CD4-positive, alpha-beta T cell treated with Interleukin-17A for 1 hour (primary cell): ENCODE measurements at places on chromosomes 12 and 14.
A peak's percentile ranks its signal among the peaks of the same experiment; 100 is the strongest.

DNA sequence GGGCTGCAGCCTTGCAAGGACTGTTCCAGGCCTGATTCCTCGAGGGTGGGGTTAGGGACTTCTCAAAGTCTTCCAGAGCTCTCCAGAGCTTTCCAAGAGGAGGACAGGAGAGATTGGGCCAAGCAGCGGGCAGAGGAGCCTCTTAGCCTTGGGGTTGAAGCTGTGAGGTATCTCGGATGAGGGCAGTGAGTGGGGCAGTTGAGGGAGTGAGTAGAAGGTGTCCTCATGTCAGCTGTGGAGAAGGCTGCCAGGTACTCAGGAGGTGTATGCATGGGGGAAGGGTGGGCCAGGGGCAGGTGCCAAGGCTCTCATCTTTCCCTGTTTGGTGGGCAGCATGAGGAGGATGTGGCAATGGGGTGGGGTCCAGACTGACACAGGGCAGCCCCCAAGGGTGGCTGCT lies 7.7 kb downstream of the KRT83 start:
- no peak for DNase-seq

DNA sequence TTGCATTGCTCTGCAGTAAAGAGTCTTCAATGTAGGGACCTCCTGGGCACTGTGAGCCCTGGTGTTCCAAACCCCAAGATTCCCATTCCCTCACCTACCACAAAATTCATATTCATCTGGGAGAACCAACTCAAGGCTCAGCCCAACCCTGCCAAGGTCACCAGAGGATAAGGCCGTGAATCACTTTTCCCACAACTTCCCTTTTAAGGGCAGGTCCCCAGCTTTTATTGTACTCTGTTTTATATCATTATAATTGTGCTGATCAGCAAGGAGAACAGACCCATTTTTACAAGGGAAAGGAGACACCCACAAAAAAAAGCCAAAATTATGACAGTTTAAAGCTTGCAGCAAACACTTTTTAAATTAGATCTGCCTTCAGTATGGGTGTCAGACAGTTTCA lies 363.0 kb upstream of the FKBP4 start:
- DNase-seq = no peak

- no peak for DNase-seq
Measured at GRCh38 chr14:22434030-22434429, 155.0 kb downstream of the DAD1 start.

GRCh38 chr14:104307627-104308401 lies 169.4 kb downstream of the KIF26A start:
- DNase-seq = no peak

GRCh38 chr12:15712823-15713660 lies 76.1 kb downstream of the EPS8 start:
- no peak for DNase-seq

- no peak for DNase-seq
Measured at GRCh38 chr12:78439666-78440065, 424.9 kb upstream of the SYT1 start.

GRCh38 chr12:67919406-67919805 lies 69.8 kb upstream of the IFNG-AS1 start:
- DNase-seq = no peak

- DNase-seq = peak; percentile 19
Measured at GRCh38 chr14:35286707-35287106, 5.5 kb upstream of the PSMA6 start.

- no peak for DNase-seq
Measured at GRCh38 chr12:810671-811415, 58.5 kb downstream of the WNK1 start.

DNA sequence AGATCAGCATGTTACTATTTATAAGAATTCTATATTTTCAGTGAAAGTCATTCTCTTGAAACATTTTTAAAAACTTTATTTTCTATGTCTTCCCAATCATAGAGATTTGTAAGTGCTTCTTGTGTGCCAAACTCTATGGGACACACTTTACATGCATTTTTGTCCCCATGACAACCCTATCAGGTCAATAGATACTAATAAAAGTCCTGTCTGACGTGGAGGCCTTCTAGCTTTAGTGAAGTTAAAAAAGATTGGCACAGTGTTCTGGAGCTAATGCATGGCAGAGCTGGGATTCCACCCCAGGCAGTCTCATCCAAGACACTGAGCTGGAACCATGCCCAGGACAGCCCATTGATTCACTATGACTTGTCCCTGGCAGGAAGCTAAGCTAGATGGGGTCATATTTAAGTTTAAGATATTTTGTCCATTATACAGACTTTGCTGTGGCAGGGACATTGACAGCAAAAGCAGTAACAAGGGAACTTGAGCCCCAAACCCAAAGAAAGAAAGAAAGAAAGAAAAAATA lies 28.1 kb downstream of the TTC6 start:
- DNase-seq = no peak

- no peak for DNase-seq
Measured at GRCh38 chr14:34867199-34867598, 8.0 kb downstream of the BAZ1A start.

- no peak for DNase-seq
Measured at GRCh38 chr12:110705309-110705708, 16.4 kb upstream of the HVCN1 start.

DNA sequence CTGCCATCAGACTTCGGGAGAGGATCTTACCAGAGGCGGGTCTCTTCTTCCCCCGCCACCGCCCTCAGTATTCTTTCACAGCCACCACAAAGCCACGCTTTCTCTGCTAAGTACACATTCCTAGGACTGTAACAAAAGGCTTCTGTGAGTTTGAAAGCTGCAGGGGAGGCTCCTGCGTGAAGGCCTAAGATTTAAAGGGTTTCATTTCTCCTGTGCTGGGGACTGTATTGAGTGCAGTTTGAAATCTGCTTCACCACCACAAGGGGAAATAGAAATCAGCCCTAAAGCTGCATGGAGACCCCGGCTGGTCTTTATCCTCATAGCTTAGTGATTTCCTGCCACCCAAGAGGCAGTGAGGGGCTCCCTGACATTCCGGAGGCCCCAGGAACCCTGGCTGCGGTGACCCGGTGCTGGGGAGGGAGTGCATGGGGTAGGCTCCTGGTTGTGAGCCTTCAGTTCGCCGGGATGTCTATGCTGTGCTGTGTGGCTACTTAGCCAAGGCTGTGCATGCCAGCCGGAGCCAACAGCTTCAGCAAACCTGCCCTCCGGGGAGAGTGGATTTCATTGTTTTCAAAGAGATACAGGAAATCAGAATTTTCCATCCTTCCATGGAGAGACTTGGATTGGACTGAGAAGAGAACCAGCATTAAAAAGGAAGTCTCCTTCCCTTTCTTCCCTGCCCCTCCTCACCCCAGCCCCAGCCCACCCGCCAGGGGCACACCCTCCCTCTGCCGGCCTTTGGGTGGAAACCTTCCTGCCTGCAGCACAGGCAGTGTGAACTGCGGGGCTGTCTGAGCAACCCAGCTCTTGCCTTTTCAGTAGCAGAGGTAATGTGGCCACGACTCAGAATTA lies 163.3 kb downstream of the ETV6 start:
- peak; percentile 19 for DNase-seq

- peak; percentile 34 for DNase-seq
Measured at GRCh38 chr12:12007001-12007712, 63.6 kb upstream of the BCL2L14 start.

DNA sequence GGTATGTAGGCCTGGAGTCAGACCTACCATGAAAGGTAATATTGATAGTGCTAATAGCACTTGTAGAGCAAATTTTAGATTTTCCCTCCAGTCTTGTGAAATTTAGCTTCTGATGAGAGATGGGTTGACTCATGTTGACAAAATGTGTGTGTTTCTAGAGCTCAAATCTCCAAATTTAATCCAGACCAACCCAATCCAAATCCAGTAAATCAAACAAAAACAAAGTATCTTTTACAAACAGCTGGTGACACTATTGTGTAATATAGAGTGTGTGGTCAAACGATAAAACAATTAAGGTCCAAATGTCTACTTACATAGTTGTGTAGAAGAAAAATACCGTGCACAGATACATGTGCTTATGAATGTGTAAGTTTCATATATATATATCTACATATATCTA lies 63.4 kb upstream of the KITLG start:
- DNase-seq = no peak

GRCh38 chr14:61878931-61879330 lies 116.7 kb downstream of the SNAPC1 start:
- no peak for DNase-seq

GRCh38 chr12:69430942-69431590 lies 39.1 kb upstream of the FRS2 start:
- DNase-seq = no peak

- DNase-seq = no peak
Measured at GRCh38 chr12:50567926-50568325, 63.1 kb downstream of the DIP2B start.

DNA sequence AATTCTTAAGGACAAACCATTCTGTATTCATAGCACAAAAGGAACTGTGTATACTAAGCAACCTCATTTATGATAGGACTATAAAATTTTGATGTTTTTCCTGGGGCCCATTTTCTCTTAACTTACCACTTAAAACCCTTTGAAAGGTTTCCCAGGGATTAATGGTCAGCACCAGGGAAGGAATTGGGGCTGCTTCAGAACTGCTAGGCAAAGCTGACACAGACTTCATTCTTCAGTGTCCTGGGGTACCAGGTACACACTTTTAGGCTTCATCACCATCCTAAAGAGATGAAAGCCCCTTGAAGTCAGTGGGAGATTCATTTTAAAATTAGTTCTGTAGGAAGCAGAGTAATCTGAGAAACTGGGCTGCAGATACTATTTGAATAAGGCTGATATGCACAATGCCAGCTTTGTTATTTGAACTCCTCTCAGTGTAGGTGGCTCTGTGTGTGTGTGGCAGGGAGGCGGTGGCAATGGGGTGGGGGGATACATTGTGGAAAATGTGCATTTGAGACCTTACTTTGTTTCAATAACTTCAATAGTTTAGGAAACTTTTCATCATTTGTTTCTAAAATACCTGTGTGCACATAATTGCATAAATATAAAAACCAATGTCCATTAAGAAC lies 329.3 kb upstream of the DCN start:
- DNase-seq = no peak

DNA sequence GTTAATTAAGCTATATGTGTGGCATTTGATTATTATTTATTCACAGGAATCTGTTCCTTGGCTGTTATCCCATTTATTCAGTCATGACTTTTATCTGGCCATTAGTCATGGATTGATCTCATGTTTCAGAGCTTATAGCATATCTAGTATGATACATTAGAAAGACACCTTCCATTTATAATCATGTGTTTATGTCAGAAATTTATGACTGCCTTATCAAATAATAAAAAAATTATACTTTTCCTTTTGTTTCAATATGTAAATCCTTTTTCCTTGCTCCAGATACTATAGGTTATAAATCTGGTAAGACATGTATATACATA lies 248.0 kb upstream of the PDE3A start:
- no peak for DNase-seq

GRCh38 chr14:101844751-101845150 lies 83.2 kb downstream of the PPP2R5C start:
- DNase-seq = no peak

GRCh38 chr12:24246934-24247333 lies 297.5 kb upstream of the SOX5 start:
- no peak for DNase-seq

GRCh38 chr14:58272588-58273372 lies 25.6 kb upstream of the ARID4A start:
- no peak for DNase-seq

- no peak for DNase-seq
Measured at GRCh38 chr12:92105676-92106075, 40.0 kb downstream of the BTG1 start.

DNA sequence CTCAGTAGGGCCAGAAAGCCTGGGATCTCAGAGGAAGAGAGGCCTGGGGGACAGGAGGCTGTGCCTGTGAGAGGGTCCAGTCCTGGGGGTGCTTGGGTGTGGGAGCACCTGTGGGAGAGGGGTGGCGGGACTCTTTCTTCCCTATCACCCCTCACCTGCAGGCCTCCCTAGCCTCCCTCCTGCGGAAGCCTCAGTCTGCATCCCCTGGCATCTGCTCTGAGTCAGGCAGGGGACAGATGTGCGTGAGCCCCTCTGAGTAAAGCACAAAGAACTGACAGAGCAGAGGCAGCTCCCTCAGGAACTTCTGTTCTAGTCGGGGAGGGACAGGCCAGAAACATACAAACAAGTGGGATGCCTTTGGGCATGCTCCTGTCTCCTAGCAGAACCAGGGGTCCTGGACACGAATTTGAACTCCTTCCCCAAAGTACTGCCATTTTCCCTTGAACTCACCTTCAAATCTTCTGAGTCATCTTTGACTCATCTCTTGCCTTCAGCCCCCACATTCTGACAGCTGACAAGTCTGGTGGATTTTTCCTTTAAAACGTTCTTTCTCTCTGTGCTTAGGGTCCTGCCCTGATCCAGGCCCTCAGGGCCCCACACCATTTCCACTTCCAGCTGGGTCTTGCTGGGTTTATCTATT lies 8.5 kb upstream of the HSP90AA1 start:
- no peak for DNase-seq

- DNase-seq = no peak
Measured at GRCh38 chr14:96764012-96764411, 33.2 kb upstream of the VRK1 start.

- no peak for DNase-seq
Measured at GRCh38 chr12:46406352-46407027, 33.9 kb upstream of the SLC38A2 start.

DNA sequence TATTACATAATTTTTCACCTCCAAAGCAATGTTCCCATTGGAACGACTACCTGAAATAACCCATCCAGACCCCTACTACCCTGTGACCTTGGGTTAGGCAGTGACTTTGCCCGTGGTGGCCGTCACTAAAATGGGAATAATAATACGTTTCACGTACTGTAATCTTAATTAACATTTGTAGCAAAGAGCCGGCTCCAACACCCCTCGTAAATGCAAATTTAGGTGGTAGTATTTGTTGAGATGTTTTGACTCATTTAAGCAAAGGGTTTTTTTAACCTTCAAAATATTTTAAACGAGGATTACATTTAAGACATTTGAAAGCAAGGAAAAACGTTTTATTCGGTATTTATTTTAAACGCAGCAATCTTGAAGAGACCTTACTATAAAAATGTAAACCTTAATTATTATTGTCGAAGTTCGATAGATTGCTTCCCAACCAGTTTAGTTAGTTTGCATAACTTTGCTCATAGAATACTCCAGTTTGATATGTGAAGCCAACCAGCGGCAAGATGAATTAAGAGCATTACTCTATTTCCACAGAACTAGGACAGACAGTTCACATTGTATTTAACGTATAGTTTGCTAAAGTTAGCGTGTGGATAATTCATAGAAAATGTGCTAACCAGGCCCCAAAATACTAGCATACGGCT lies 1.4 kb upstream of the ARID2 start:
- DNase-seq = no peak

- DNase-seq = no peak
Measured at GRCh38 chr12:123142921-123143735, 7.8 kb downstream of the PITPNM2 start.

GRCh38 chr14:23532658-23533057 lies 18.9 kb downstream of the ZFHX2 start:
- DNase-seq = no peak

GRCh38 chr12:48160046-48160445 lies 2.7 kb upstream of the ASB8 start:
- no peak for DNase-seq
